ENCODE measurements at places on chromosomes 1 and 21.

DNA sequence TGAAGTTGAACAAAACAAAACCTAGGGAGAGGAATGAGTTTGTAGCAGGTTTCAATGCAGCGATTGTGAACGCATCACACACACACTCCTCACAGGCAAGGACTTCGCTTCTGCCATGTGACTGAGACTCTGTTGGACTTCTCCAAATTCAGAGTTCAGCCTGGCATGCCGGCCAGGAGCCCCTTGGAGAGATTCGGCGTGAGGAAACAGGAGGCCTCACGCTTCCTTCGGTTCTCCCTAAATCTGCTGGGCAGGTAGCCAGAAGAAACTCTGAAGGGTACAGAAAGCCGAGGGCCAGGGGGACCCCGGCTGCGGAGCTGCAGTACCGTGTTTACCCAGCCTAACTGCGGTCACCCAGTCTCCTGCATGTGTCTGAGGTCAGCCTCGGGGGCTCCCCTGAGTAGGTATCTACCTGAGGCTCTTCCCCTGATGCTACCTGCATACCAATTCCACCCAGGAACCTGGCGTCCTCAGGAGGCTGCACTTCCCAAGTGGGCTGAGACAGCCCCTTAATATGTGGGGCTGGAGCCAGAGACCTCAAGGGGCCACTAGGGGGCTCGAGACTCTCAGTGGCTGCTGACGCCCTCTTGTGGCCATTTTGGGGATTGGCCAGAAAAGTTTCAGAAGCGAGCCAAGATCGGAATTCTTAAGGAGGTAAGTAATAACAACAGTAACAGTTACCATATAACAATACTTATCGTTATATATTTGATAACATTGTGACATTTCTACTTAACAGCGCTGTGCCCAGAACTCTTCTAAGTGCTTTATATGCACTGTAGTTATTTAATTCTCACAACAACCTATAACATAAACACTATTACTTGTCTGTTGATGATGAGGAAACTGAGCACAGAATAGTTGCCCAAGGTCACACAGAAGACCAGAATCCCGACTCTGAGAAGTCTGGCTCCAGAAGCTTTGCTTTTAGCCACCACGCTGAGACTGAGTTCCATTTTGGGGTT is 2.7 kb upstream of the ANXA9 start:
- DNase-seq = peak; percentile 81

- DNase-seq = no peak
Observed at GRCh38 chr1:177333936-177334595, 163.3 kb downstream of the BRINP2 start.

- DNase-seq = no peak
Observed at GRCh38 chr1:189021577-189021976, 1456.1 kb downstream of the BRINP3 start.

DNA sequence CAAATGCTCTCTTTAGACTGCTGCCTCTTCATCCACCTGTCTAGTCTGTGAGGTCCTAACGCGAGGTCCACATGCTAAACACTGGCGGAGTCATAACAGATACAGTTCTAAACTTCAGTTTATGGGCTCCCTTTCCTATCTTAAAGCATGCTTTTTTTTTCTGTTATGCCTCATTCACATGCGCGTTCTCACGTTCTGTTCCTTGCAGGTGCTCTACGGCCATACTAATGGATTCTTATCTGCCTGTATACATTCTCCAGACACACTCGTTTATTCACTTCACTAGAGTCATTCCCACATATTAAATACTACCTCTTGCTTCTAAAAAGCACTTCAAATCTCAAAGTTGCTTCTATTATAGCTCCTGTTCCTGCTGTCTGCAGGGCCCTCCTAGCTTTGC is 38.7 kb downstream of the PHC2 start:
- DNase-seq = no peak

DNA sequence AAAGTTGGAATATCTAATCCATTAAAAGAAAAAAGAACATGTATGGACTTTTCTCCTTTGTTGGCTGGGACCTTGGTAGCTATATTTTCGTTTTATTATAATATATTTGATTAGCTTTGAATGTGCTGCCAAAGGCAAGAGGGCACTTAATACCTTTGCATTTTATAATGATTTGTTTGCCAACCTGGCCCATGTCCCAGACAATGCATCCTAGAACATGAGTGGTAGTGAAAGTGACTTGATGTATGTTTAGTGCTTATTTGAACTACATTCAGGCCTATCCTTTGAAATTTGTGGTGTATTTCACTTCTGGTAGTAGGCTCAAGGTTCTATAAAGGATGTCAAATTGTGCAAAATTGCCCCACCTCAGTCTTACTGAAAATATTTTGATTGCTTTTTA is 25.9 kb downstream of the CACHD1 start:
- DNase-seq = no peak

GRCh38 chr1:201495551-201496295 is 11.2 kb downstream of the CSRP1 start:
- no peak for DNase-seq

GRCh38 chr1:95323123-95323522 is 89.1 kb downstream of the RWDD3 start:
- DNase-seq = no peak

GRCh38 chr1:213934649-213935048 is 53.1 kb upstream of the PROX1 start:
- DNase-seq = no peak

Data from activated naive CD8-positive, alpha-beta T cell treated with anti-CD3 and anti-CD28 coated beads, Interleukin-2, amount 50 U/mL, for 16 hours (primary cell).